Daoy (cell line): ENCODE measurements at places on chromosomes 5 and 9. TPM values are rescaled to one million over a fixed set of nuclear protein-coding genes. Genes with fewer than 3 reads are reported as not detected.

The ORM2 gene
- not detected in 2 replicates for total RNA-seq

The OSMR gene
- total RNA-seq = 5.5 and 5.7 TPM in 2 replicates

The GABBR2 gene
- total RNA-seq = 0.74 and 1.5 TPM in 2 replicates

The TBC1D9B gene
- total RNA-seq = 23.1 and 25.0 TPM in 2 replicates

The NDFIP1 gene
- 31.8 and 57.5 TPM in 2 replicates for total RNA-seq

The ANGPTL2 gene
- total RNA-seq = 12.4 and 18.6 TPM in 2 replicates

The GDA gene
- 1.0 and 3.7 TPM in 2 replicates for total RNA-seq

The SHOC1 gene
- total RNA-seq = not detected in 2 replicates

The ZDHHC11 gene
- total RNA-seq = 2.1 and 3.6 TPM in 2 replicates

The AUH gene
- 21.4 and 29.0 TPM in 2 replicates for total RNA-seq

The GDNF gene
- total RNA-seq = 1.7 and 1.8 TPM in 2 replicates

The SMIM33 gene
- total RNA-seq = not detected in 2 replicates

The CAVIN4 gene
- total RNA-seq = 2.2 and 3.5 TPM in 2 replicates

The FAM53C gene
- total RNA-seq = 19.5 and 24.1 TPM in 2 replicates

The CAPSL gene
- total RNA-seq = not detected in 2 replicates

The ALDH1B1 gene
- 23.9 and 28.8 TPM in 2 replicates for total RNA-seq

The DOCK8 gene
- 1.0 and 1.3 TPM in 2 replicates for total RNA-seq

GRCh38 chr5:68932830-68933434, 160.9 kb upstream of the SLC30A5 start:
- no peak for DNase-seq

DNA sequence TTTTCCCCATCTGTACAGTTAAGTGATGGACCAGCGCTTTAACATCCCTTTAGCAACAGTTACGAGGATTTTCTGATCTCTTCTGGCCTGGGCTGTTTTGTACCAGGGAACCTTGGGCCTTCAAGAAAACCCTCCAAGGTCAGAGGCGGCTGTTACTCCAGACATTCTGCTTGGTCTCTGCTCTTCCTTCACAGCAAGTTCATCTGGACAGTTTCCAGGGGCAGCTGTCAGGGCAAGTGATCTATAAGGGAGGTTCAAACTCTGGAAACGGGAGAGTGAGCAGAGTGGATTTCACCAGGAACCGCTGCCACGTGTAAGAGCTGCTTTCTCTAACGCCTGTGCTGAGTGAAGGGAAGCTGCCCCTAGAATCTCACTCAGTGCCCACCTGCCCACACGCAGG, 36.7 kb downstream of the ZNF618 start:
- DNase-seq = no peak

GRCh38 chr9:117485176-117485575, 70.3 kb upstream of the ASTN2 start:
- DNase-seq = no peak

DNA sequence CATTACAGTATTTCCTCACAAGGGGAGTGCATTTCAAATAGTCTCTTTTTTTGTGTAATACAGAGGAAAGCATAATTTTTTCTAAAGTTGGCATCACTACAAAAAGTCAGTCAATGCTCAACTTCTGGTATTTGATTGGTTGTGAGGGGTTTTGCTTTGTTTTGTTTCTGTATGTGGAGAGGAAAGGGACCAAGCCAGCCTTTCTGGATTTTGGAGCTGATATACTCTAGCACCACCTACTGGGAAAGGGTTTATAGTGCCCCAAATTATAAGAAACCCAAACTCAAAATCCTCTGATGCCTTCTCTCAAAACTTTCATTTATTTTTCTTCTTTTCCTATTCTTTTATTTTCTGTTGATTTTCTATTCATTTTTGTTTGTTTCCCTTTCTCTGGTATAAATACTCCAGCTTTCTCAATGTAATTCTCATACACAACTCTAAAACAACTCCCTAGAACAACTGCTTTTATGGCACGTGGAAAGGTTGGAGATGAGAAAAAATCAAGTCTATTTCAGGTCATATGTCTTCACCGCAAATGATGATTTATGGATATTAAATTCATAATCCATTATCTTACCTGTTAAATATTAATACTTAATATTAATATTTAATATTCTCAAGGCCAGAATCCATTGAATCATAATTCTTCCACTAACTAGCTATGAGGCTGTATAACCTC, 69.5 kb upstream of the ANXA1 start:
- peak; percentile 28 for DNase-seq

DNA sequence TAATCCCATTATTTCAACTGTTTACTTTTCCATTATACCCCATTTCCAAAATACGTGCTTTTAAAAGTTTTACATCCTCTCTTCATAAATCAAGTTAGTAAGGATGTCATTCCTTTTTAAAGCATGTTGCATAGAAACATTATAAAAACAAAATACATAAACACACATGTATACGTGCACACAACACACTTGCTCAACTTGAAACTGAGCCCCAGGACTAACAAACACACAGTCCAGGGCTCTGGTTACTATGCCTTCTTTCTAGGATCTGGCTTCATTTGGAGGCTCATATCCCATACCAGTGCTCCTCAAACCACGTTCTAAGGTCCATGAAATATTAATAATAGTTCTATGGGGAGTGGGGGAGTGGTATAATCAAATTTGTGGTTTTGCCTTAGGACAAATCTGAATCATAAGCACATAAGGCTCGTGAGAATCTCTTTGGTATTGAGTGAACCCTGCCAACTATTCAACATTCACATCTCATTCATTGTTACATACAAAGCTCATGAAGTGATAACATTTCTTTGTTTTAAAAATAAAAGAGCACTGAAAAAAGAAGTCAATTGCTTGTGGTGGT, 55.2 kb downstream of the NFIB start:
- DNase-seq = no peak

GRCh38 chr5:103433211-103433610, 129.4 kb downstream of the NUDT12 start:
- peak; percentile 68 for DNase-seq

DNA sequence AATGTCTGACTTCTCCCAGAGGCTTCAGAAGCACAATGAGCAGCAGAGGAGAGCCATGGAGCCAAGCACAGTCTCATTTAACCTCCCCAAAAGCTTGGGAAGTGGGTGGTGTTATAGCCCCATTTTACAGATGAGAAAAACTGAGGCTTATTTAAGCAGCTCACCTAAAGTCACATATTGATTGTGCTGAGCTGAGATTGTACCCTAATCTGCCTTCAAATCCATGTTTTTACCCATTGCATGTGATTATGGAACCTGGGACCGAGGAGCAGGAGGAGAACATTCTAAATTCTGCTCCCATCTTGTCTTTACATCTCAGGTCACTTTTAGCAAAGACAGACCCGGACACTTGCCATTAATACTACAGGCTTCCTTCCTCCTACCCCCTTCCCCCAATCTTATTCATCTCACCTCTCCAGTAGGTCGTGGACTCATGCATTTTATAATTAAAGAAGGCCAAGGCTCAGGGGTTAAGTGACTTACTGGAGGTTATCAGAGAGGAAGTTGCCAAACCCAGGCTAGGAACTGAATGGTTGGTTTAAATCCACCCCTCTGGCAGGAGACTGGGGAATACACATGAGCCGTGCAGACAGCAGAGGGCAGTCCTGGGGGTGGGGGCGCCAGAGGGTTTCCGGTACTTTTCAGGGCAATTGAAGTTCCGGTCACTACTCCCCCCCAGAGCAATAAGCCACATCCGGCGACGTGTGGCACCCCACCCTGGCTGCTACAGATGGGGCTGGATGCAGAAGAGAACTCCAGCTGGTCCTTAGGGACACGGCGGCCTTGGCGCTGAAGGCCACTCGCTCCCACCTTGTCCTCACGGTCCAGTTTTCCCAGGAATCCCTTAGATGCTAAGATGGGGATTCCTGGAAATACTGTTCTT, 51.0 kb upstream of the IL17B start:
- no peak for DNase-seq

- DNase-seq = peak; percentile 76
Measured at GRCh38 chr5:178467568-178468195, 122.5 kb downstream of the COL23A1 start.

DNA sequence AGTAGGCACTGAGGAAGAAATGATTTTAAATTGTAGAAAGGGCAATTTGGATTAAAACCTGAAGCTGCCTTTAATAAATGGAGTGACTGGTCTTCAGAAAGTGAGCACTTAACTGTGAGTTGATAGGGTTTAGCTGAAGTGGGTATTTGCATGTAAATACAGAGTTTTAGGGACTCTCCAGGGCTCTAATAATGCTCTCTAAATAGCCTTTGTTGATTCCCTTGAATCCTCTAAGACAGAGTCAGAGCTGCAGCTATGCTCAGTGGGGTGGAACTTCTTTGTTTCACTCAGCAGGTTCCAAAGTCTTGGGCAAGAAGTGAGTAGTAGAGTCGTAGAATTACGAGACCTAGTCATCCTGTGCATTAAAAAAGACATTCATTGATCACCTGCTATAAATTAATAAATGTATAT, 21.4 kb downstream of the GLRA1 start:
- no peak for DNase-seq

DNA sequence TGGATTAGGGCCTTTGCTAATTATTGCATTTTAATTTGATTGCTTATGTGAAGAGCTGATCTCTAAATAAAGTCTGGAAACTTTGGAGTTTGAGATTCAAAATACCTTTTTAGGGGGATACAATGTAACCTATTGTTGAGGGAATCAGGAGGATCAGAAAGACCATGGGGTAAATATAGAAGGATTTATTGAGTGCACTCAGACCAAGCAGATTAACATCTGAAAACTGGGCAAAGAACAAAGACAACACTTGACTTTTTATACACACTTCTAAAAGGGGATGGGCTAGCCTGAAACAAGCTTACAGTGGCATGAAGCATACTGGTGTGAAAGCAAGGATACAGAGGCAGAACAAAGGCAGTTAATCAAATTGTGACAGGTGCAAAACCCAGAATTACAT, 174.3 kb downstream of the MRPS30 start:
- DNase-seq = no peak

- DNase-seq = no peak
Measured at GRCh38 chr5:119943148-119943547, 313.8 kb downstream of the FAM170A start.

- no peak for DNase-seq
Measured at GRCh38 chr9:28464481-28465216, 891.4 kb upstream of the C9orf72 start.

- peak; percentile 85 for DNase-seq
Measured at GRCh38 chr5:74575741-74576538, 64.6 kb downstream of the ENC1 start.

GRCh38 chr5:154394307-154394706, 51.5 kb upstream of the SAP30L start:
- no peak for DNase-seq

DNA sequence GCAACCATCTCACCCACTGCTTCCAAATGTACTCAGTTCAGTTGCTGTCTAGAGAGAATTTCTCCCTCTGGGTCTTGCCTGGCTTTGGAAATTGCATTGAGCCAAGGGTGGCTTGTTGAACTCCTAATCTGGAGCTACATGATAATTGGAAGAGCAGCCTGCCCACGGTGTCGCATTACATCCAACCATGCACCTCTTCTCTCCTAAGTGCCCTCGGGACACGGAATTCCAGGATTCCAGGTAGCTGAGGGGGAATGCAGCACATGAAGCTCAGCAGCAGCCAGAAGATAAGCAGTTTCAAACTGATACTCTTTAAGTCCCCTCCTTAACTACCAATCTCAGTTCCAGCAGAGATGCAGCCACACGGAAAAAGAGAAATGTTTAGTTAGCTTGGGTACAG, 509.4 kb upstream of the KLF4 start:
- no peak for DNase-seq

- DNase-seq = no peak
Measured at GRCh38 chr9:6405371-6405770, 7.6 kb upstream of the UHRF2 start.

DNA sequence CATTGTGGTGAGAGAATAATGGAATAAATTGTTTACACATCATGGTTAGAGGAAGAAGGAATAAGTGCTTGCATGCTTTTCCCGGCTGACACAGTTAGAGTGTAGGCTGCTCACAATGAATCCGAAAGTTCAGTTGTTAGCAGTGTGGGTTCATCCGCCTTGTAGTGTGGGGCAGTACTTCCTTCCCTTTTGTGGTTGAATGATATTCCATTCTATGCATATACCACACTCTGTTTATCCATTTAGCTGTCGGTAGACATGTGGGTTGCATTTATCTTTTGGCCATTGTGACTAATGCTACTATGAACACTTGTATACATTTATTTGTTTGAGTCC, 84.0 kb downstream of the COL5A1 start:
- DNase-seq = no peak

GRCh38 chr9:16752601-16753000, 117.9 kb downstream of the BNC2 start:
- no peak for DNase-seq

DNA sequence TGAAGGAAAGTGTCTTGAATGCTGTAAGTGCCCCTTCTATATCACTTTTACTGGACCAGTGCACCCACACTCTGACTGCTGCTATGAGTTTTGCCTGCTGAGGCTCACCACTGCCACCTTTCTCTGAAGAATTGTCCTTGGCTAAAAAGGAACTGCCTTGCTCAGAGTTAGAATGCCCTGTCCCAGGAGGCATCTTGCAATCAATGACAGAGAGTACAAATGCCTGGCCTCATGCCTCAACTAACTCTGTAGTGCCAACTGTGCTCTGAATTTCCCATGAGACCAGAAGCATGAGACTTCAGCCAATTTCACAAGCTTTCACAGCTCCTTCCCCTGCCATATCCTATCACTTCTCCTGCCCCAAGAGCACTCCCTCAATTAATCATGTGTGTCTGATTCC, 569.7 kb downstream of the ZNF608 start:
- no peak for DNase-seq

DNA sequence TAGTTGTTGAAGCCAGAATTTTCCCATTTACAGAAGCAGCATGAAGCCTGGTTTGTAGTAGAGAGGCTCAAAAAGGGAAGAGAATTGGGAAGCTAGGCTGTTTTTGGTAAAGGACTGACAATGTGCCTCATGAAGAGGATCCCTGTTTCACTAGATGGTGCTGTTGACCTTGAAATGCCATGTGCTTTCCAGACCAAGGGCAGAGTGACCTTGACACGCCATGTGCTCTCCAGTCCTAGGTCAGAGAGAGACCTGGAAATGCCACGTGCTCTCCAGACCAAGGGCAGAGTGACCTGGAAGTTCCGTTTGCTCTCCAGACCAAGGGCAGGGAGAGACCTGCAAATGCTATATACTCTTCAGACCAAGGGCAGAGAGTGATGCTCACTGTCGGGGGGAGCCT, 32.0 kb downstream of the UNC13B start:
- DNase-seq = peak; percentile 11

DNA sequence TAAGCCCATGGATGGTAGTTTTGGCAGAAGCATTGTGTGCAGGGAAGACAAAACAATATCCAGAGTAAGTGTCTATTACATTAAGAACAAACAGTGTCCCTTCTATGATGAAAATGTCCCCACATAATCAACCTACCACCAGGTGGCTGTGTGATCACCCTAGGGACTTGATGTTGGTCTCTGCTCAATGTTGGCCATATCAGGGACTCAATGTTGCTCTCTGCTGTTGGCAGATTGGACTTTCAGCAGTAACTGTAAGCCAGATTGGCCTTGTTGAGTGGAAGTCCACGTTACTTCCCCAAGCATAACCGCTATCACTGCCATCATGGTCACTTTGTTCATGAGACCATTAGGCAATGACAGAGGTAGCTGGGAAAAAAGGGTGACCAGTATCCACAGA, 52.8 kb upstream of the PRSS3 start:
- no peak for DNase-seq
